Right atrium auricular region (tissue), 2 donors: ENCODE measurements at places on chromosomes 6 and 20. TPM values are rescaled to one million over a fixed set of nuclear protein-coding genes. Genes with fewer than 3 reads are reported as not detected.

DNA sequence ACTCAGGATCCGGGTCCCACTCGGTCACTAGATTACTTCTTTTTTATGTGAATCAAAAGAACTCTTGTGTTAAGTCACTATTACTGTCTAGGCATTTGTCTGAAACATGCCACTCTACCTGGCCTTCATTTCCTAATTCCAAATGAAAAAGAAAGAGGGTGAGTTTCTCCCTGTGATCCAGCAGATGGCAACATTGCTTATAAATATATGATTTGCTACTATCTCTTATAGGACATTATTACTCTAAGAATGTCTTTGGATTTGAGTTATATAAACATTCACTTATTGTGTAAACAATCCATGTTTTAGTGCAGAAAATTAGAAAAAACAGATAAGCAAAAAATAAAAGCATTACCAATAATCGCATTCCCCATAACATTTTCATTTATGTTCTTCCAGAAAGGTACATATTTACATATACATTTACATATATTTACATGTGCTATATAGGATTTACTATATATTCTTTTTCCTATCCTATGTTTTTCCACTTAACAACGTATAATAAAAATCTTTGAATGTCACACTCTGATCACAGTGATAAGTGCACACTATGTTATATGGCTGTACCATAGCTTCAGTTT lies 66.9 kb downstream of the FAXC start:
- no peaks in the 10 kb centered on the region for H3K4me1 ChIP-seq
- H3K27me3 ChIP-seq: no peaks in the 10 kb centered on the region
- H3K4me3 ChIP-seq: no peak overlapping the region
- no peak overlapping the region for H3K27ac ChIP-seq

DNA sequence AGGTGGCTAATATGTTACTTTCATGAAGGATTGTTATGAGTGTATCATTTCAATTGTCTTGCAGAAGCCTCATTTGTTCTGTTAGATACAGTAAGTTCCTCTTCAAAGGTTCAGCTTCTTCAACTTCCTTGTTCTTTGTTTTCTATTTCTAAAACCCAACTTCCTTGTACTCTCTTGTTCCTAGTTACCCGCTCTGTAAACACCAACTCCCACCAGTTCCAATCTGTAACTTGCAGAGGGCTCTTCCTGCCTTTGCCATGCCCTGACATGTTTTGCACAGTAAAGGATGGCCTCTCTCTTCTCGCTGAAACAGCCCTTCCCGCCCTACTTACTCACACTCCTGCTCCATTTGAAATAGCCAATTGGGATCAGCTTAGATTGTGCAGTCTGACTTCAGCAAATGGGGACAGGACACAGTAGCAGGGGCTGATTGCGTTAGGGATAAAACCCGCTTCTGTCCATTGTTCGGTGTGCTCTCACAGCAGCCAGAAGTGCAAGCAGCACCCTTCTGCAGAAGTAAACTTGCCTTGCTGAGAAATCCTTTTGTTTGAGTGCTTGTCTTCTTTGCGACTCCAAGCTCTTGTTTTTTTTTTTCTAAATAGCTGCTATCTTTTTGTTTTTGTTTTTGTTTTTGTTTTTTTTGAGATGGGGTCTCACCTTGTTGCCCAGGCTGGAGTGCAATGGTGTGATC lies 45.9 kb upstream of the POU5F1 start:
- no peak overlapping the region for H3K4me3 ChIP-seq
- no peak for DNase-seq
- no peaks in the 10 kb centered on the region for H3K36me3 ChIP-seq
- H3K4me1 ChIP-seq: no peaks in the 10 kb centered on the region

GRCh38 chr6:154591234-154591633 lies 80.7 kb upstream of the CNKSR3 start:
- peak overlapping the region; percentile 94 for H3K27ac ChIP-seq
- H3K36me3 ChIP-seq: no peaks in the 10 kb centered on the region
- DNase-seq: no peak
- H3K27me3 ChIP-seq: no peaks in the 10 kb centered on the region
- H3K4me1 ChIP-seq: peaks cover 16% of the 10 kb centered on the region

DNA sequence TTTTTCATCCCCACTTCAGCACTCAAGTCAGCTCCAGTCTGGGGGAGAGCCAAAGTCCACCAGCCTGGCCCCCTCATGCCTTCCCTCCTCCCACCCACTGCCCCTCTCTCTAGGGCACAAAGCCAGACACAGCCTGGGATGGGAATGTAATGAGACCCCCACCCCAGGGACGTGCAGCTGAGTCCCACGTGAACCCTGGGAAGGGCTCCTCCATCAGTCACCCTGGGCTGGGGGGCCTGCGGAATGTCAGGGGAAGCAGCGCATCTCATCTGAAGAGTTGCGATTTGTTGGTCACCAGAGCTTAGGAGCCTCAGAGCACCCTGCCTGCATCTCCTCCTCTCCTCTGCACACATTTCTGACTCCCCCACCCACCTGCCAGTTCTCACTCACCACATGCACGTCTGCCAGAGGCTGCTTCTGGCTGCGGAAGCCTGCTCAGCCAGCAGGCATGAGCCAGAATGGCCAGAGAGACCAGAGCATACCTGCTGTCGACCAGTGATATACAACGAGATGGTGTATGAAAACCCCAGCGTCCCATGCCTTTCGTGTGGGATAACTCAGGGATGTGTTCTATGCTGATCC lies 167.1 kb upstream of the TOP1 start:
- H3K4me1 ChIP-seq: no peaks in the 10 kb centered on the region
- H3K4me3 ChIP-seq: no peak overlapping the region
- H3K36me3 ChIP-seq: no peaks in the 10 kb centered on the region
- no peak for DNase-seq

- H3K36me3 ChIP-seq: no peaks in the 10 kb centered on the region
- H3K4me1 ChIP-seq: no peaks in the 10 kb centered on the region
- no peak overlapping the region for H3K4me3 ChIP-seq
- H3K27me3 ChIP-seq: no peaks in the 10 kb centered on the region
- DNase-seq: no peak
- no peak overlapping the region for H3K27ac ChIP-seq
These were observed 113.3 kb upstream of the SAMD5 start for GRCh38 chr6:147395158-147395557.

- no peak overlapping the region for H3K27ac ChIP-seq
- no peaks in the 10 kb centered on the region for H3K36me3 ChIP-seq
These were observed 153.6 kb downstream of the MTHFD1L start for GRCh38 chr6:151018911-151019782.

RGS17 gene
- not detected for total RNA-seq

DNA sequence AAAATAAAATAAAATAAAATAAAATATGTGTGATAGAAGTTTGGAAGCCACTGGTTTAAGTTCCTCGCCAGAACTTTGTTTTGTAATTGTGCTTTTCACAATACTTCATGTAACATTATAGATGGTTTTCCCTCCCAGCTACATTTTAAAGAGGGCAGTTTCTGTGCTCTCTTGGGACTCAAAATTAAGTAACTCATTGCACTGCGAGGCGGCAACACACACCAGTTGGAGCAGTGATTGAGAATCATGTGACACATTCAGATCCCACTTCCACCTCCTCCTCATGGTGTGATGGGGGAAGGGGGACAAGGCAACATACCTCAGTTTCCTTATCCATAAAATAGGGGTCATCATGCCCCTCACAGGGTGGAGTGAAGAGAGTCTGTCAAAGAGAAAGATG lies 7.5 kb downstream of the C2 start:
- no peak for DNase-seq
- no peaks in the 10 kb centered on the region for H3K27me3 ChIP-seq
- H3K4me1 ChIP-seq: no peaks in the 10 kb centered on the region
- no peak overlapping the region for H3K4me3 ChIP-seq

GRCh38 chr6:28711788-28712341 lies 186.2 kb downstream of the GPX5 start:
- no peak for DNase-seq
- no peaks in the 10 kb centered on the region for H3K4me1 ChIP-seq
- no peak overlapping the region for H3K4me3 ChIP-seq
- no peaks in the 10 kb centered on the region for H3K36me3 ChIP-seq
- H3K27me3 ChIP-seq: no peaks in the 10 kb centered on the region
- no peak overlapping the region for H3K27ac ChIP-seq

GRCh38 chr20:63937596-63937995 lies 18.6 kb downstream of the UCKL1 start:
- no peak overlapping the region for H3K27ac ChIP-seq
- H3K36me3 ChIP-seq: peaks cover 63% of the 10 kb centered on the region
- DNase-seq: no peak
- H3K4me3 ChIP-seq: no peak overlapping the region

PAX1 gene
- not detected for total RNA-seq

DNA sequence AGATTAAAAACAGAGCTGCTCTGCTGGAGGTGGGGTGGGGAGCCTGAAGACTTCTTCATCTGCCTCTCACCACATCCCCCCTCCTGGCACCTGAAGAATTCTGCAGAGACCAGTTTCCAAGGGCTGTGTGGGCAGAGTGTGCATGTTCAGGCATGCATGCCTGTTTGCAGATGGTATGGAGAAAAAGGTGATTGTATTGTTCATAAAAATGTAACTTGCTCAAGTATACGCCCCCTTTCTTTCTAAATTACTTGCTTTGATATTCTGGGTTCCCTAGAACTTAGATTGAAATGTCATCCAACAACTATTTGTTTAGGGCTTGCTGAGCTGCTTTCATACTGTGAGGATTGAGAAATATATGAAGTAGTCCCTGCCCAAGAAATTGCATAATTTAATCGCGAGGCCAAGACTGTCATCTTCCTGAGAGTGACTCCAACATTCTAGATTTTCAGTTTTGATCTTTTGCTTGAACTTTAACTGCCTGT lies 83.6 kb downstream of the LCA5 start:
- no peaks in the 10 kb centered on the region for H3K4me1 ChIP-seq
- no peaks in the 10 kb centered on the region for H3K27me3 ChIP-seq
- no peak overlapping the region for H3K27ac ChIP-seq
- no peaks in the 10 kb centered on the region for H3K36me3 ChIP-seq

MROH8 gene
- 3.8 TPM for total RNA-seq

DNA sequence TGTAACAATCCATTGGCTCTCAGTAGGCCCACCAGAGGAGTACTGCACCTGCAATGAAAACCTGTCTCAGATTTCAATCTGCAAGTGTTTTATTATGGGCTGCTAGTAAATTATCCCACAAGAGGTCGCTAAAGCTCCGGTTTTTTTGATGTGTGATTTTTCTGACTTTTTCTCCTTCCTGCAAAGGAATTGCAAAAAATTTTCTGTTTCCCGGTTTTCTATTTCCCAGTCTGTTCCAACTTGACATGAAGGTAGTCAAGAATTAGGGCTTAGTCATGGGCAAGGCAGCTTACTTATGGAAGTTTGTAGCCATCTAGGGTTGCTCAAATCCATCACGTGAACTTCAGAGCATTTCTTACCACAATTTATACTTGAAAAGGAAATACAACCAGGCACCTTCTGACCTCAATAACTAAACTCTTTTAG lies 38.5 kb upstream of the AHI1 start:
- H3K4me1 ChIP-seq: no peaks in the 10 kb centered on the region
- H3K27ac ChIP-seq: no peak overlapping the region
- no peaks in the 10 kb centered on the region for H3K36me3 ChIP-seq
- H3K27me3 ChIP-seq: no peaks in the 10 kb centered on the region

DUSP15 gene
- total RNA-seq: 11.6 TPM

GRCh38 chr6:157221817-157222175 lies 101.5 kb downstream of the TMEM242 start:
- no peaks in the 10 kb centered on the region for H3K36me3 ChIP-seq
- no peak overlapping the region for H3K27ac ChIP-seq
- peak; percentile 55 for DNase-seq
- no peak overlapping the region for H3K4me3 ChIP-seq

DNA sequence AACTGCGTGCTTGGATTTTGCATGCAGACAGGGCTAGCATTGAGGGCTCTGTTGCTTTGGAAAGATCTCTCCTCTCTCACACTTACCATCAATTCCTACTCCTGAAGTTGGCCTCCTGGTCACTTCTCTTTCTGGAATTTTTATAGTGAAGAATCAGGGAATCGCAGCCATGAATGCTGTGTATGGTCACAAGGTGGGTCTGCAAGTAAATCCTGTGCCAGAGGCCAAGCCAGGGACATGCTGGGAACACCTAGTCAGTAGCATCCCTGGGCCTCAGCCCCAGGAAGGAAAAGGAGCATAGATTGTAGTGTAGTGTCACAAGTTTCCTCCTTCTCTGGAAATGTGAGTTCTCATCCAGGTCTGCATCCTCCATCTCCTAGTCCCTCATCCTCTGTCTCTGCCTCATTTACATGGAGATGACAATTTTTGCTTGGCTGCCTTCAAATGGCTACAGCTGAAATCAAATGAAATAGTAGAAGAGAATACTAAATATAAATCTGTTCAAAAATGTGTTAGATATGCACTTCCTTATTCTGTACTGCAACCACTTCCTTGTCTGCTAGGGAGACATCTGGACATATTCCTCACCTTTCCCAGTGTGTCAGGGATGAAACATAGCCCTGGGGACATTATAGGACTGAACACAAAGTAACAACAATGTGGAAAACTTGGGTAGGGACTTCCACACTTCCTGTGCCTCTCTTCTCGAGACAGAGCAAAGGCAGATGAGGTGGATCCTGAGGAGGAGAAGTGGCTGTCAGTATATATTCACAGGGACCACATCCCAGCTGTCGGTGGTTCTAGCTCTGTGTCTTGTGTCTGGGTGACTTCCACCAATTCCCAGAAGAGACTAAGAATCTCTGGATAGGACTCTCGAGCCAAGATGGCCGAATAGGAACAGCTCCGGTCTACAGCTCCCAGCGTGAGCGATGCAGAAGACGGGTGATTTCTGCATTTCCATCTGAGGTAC lies 17.0 kb downstream of the CST9 start:
- no peaks in the 10 kb centered on the region for H3K36me3 ChIP-seq
- no peak overlapping the region for H3K4me3 ChIP-seq
- no peaks in the 10 kb centered on the region for H3K27me3 ChIP-seq
- DNase-seq: peak; percentile 43
- H3K27ac ChIP-seq: no peak overlapping the region

NOX3 gene
- not detected for total RNA-seq

DNA sequence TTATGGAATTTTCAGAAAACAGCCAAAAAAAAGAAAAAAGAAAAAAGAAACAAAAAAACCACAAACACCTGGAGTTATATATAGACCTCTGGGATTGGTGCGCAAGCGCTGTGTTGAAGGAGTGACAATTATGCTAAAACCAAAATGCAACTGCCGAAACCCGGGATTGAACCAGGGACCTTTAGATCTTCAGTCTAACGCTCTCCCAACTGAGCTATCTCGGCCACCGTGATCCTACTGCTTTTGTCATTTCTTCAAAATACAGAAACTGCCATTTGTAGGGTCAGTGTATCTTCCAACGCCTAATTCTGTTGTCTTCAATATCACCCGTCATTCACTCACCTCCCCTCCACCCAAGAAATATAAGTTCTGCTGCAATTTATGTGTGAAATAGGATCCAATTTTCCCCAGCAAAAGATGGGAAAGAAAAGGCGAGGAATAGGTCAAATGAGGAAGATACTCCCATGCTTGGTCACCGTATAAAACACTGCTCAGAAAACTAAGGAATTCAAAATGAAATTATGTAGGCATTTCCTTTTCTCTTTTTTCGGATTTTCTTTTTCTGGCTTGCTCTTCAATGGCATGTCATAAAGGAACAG lies 116.0 kb downstream of the TRIM27 start:
- no peak overlapping the region for H3K4me3 ChIP-seq
- H3K27me3 ChIP-seq: peaks cover 34% of the 10 kb centered on the region
- H3K27ac ChIP-seq: no peak overlapping the region

DNA sequence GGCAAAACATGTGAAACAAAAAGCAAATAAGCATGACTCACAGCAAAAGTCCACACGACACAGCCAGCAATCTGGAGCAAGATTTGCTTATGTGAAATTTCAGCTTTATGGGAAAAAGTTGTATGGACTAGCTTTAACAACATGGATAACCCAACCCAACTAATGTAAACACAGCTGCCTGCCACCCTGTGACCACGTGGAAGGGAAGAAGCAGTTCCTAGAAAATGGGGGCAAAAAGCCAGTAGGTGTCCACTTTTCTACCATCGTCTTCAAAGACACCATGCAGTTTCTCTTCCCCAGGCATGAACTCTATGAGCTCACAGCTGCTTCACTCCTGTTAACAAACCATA lies 425.4 kb upstream of the RNF217 start:
- no peaks in the 10 kb centered on the region for H3K4me1 ChIP-seq
- no peak for DNase-seq
- no peaks in the 10 kb centered on the region for H3K36me3 ChIP-seq
- no peak overlapping the region for H3K4me3 ChIP-seq
